Umbilical cord (tissue), 2 donors: ENCODE measurements at places on chromosomes 5 and 9. TPM values are rescaled to one million over a fixed set of nuclear protein-coding genes. Genes with fewer than 3 reads are reported as not detected.

GRCh38 chr9:131839281-131840084 lies 99.6 kb upstream of the RAPGEF1 start:
- DNase-seq = no peak

DNA sequence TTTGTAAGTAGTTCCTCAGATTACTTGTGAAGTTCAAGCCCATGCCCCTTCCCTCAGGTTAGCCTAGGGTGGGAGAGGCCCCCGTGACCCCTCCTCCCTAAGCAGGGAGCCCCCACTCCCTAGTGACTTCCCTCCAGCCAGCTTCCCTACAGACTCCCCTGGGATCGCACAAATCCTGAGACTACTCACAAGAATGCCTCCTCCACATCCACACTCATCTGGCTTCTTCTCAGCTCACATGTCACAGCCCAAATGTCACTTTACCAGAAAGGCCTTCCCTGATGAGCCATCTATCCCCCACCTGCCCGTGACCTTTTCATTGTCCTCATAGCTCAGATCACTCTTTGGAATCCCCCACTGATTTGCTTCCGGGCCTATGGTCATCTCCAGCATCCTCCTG lies 96.7 kb upstream of the ARAP3 start:
- DNase-seq = no peak

DNA sequence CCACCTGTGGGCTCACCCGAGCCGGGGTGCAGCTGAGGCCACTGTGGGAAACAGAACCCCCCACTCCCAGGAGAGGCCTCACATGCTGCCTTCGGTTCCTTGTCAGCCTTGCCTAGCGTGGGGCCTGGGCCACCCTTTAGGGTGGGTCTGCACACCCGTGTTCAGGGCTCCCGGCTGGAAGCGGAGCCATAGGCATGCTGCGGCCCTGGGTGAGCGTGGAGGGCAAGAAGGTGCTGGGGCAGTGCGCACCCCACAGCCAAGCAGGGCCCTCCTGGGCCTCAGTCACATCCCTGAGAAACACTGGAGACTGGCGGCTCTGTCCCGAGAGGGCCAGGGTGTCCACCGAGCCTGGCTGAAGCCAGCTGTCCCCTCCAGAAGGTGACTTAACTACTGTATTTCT lies 41.9 kb downstream of the GOLM1 start:
- DNase-seq = no peak

- DNase-seq = no peak
Measured at GRCh38 chr5:61342071-61342501, 10.0 kb downstream of the ZSWIM6 start.

Gene GAPT
- 11.8 TPM for total RNA-seq
